ENCODE measurements at places on chromosomes 5 and 9. TPM values are rescaled to one million over a fixed set of nuclear protein-coding genes. Genes with fewer than 3 reads are reported as not detected.
A peak's percentile ranks its signal among the peaks of the same experiment; 100 is the strongest.

TESK1 gene
- 26.6 TPM for total RNA-seq

GRCh38 chr9:120989065-120989464 is 61.0 kb downstream of the C5 start:
- H3K27me3 ChIP-seq, result no peaks in the 10 kb centered on the region
- H3K36me3 ChIP-seq, result no peaks in the 10 kb centered on the region
- H3K4me3 ChIP-seq, result no peak overlapping the region
- no peaks in the 10 kb centered on the region for H3K4me1 ChIP-seq
- H3K27ac ChIP-seq, result no peak overlapping the region
- DNase-seq, result no peak

DNA sequence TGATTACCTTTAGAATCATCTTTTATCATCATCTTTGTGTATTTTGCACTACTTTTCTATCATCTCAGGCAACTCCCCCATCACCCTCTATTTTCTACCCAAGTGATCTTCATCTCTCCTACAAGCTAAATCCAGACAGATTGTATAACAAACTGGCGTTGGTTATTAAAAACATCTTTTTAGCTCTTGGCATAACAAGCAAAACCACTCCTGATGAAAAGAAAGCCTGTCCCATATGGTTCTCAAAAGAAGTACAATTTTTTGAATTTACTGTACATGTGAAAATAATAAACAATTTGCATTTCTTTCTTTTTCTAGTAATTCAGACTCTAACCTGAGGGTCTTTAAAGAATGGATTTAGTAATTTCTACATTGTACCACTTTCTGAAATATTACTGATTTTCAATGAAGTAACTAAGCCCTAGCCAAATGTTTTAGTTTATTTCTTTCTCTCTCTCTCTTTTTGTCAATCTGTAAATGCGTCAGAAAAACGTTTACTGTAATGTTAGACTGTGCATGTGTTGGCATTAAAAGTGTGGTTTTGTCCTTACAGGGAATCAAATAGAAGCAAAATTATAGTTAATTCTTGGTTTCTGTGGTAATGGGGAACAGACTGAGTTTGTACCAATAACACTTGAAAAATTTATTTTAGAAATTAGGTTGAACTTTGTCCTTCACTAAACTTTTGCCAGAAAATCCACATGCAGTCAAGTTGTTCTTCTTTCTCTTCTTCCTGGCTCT is 52.5 kb upstream of the RPS23 start:
- DNase-seq, result no peak
- H3K27ac ChIP-seq, result no peak overlapping the region
- no peaks in the 10 kb centered on the region for H3K27me3 ChIP-seq
- H3K4me1 ChIP-seq, result 0 out of 2 replicates have a peak, but pooled peaks cover under 1% of the 10 kb centered on the region
- H3K36me3 ChIP-seq, result no peaks in the 10 kb centered on the region
- H3K4me3 ChIP-seq, result no peak overlapping the region

- DNase-seq, result no peak
- H3K36me3 ChIP-seq, result no peaks in the 10 kb centered on the region
- H3K27ac ChIP-seq, result no peak overlapping the region
- no peak overlapping the region for H3K4me3 ChIP-seq
- H3K4me1 ChIP-seq, result no peaks in the 10 kb centered on the region
Observed at GRCh38 chr5:35518104-35518503, 99.6 kb upstream of the SPEF2 start.

DNA sequence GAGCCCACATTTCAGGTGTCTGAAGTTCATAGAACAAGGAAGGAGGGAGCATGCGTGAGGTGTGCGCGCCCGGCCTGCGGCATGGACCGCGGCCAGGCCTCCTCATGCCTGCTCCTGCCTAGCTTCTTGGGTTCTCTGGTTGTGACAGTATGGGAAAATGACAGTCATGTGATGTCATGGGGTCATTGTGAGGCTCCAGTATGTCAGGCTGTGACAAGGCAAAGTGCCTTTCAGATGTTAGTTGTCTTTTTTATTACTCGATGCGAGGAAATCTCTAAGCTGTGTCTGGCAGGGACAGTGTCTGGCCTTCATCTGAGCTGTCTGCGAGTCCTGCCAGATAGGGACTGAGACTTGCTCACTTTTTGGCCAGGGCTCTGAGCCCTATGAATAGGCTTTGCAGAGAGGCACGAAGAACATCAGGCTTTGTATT is 13.3 kb downstream of the UCK1 start:
- peaks cover 19% of the 10 kb centered on the region for H3K36me3 ChIP-seq
- no peak overlapping the region for H3K27ac ChIP-seq
- DNase-seq, result no peak
- H3K4me1 ChIP-seq, result no peaks in the 10 kb centered on the region

- H3K4me1 ChIP-seq, result peaks cover 25% of the 10 kb centered on the region
- no peak overlapping the region for H3K4me3 ChIP-seq
- peak; percentile 24 for DNase-seq
- H3K36me3 ChIP-seq, result no peaks in the 10 kb centered on the region
- H3K27me3 ChIP-seq, result no peaks in the 10 kb centered on the region
Observed at GRCh38 chr9:757246-757881, 84.1 kb upstream of the DMRT1 start.

DNA sequence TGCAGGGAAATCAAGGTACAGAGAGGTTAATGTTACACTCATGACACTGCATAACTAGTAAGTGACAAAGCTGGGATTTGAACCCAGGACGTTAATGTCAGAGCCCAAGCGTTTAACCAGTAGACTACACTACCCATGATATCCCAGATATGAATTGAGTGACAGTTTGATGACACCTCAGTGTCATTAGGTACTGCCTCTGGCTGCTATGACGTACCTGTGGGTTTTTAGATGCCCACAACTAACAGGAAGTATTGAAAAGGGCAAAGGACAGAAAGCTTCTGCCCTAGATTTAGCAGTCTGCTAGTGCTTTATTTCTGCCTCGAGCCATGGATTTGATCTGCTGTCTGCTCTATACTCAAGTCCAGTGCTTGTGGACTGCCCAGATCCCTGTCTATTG is 56.2 kb downstream of the GLRA1 start:
- no peak for DNase-seq
- no peak overlapping the region for H3K27ac ChIP-seq
- no peak overlapping the region for H3K4me3 ChIP-seq
- H3K36me3 ChIP-seq, result no peaks in the 10 kb centered on the region
